ENCODE measurements at places on chromosomes 5 and 9. TPM values are rescaled to one million over a fixed set of nuclear protein-coding genes. Genes with fewer than 3 reads are reported as not detected.

Gene SLC45A2
- not detected for total RNA-seq

Gene PCA3
- total RNA-seq, result 0.19 TPM

DNA sequence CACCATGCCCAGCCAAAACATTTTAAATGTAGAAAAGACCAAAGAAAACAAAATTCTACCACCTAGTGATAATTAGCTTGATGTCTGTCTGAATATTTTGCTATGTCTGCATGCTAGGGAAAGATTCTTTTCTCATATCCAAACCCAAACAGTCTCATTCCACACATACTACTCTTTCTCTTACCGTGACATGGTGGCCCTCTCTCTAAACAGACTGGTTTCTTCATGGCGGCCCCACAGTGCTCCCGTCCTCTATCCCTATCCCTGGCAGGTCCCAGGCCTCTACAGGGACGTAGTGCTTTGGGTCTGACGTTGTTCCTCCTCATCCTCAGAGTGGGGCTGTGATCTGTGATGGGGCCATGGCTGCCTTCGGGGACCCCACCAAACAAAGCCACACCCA lies 8.1 kb downstream of the CORO2A start:
- DNase-seq, result no peak
- no peak overlapping the region for H3K4me3 ChIP-seq
- H3K4me1 ChIP-seq, result peaks cover 6% of the 10 kb centered on the region
- no peaks in the 10 kb centered on the region for H3K36me3 ChIP-seq
- H3K27ac ChIP-seq, result no peak overlapping the region

Gene GLRA1
- not detected for total RNA-seq

DNA sequence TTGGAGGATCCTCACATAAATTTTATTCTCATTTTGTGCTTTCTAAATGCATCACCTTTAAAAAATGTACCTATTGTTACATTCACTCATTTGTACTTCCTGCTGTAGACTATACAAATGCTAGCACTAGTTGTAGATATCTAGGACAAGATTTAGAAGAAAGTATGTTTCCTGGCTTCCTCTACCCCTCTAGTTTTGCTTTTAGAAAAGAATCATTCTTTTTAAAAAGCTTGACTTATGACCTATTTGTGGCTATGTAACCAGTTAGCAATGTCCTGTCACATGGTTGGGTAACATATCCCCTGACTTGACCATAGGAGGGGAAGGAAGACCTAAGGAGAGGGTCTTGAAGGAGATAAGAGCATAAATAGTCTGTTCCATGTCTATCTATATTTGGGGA lies 13.3 kb downstream of the CAMK4 start:
- H3K27ac ChIP-seq, result no peak overlapping the region
- H3K4me1 ChIP-seq, result no peaks in the 10 kb centered on the region
- DNase-seq, result no peak
- H3K27me3 ChIP-seq, result no peaks in the 10 kb centered on the region
- H3K36me3 ChIP-seq, result no peaks in the 10 kb centered on the region

Measured in Karpas-422 (cell line).